ENCODE measurements at places on chromosomes 5 and 9. TPM values are rescaled to one million over a fixed set of nuclear protein-coding genes. Genes with fewer than 3 reads are reported as not detected.

Gene MCC
- 22.6 TPM for total RNA-seq

Gene NUTM2F
- not detected for total RNA-seq

Gene VDAC1
- 100 TPM for total RNA-seq

Gene CDK5RAP2
- total RNA-seq, result 93.7 TPM

Gene ELOVL7
- total RNA-seq, result 8.1 TPM

Gene POLR3G
- total RNA-seq, result 4.3 TPM

Gene ENTPD2
- not detected for total RNA-seq

Gene GPBP1
- 109 TPM for total RNA-seq

Gene PCDHGA8
- total RNA-seq, result 2.6 TPM

Gene ZNF354C
- total RNA-seq, result 6.3 TPM

Gene CTXN3
- total RNA-seq, result not detected

Gene CKMT2
- 2.3 TPM for total RNA-seq

Gene PLAC8L1
- total RNA-seq, result not detected

Gene GPR151
- total RNA-seq, result not detected

Gene DBH
- total RNA-seq, result 0.57 TPM

Gene MYO10
- 43.7 TPM for total RNA-seq

Gene PCDHGB2
- total RNA-seq, result 4.4 TPM

Gene TAF11L14
- not detected for total RNA-seq

Gene WDR36
- total RNA-seq, result 36.1 TPM

Gene FYB1
- total RNA-seq, result 192 TPM

Gene DMGDH
- total RNA-seq, result 1.4 TPM

Gene IL5
- total RNA-seq, result not detected

Gene EQTN
- total RNA-seq, result 0.56 TPM

Gene PCDHGB3
- 4.6 TPM for total RNA-seq

Gene ROPN1L
- total RNA-seq, result 15.7 TPM

Gene PCDHA8
- 0.33 TPM for total RNA-seq

Gene ADCY2
- 1.5 TPM for total RNA-seq

Gene EPB41L4B
- total RNA-seq, result 0.43 TPM

Gene CDKN2A
- 2.3 TPM for total RNA-seq

Gene NPR3
- total RNA-seq, result 8.4 TPM

Gene MAMDC4
- 11.1 TPM for total RNA-seq

Gene SLC31A1
- total RNA-seq, result 19.3 TPM

Gene OR1J2
- not detected for total RNA-seq

Gene NMUR2
- total RNA-seq, result not detected

Gene GADD45G
- total RNA-seq, result 3.6 TPM

Gene SLCO4C1
- 6.6 TPM for total RNA-seq

Gene TYRP1
- total RNA-seq, result not detected

Gene TOPORS
- total RNA-seq, result 28.7 TPM

Gene CRB2
- total RNA-seq, result 2.3 TPM

Gene KCTD16
- 0.20 TPM for total RNA-seq

Gene NIPBL
- 82.1 TPM for total RNA-seq

Gene TIFAB
- total RNA-seq, result 0.85 TPM

Gene IDNK
- 8.4 TPM for total RNA-seq

Gene SARDH
- total RNA-seq, result 3.2 TPM

Gene TRAF2
- 49.7 TPM for total RNA-seq

Gene ERAP2
- 33.2 TPM for total RNA-seq

Gene DNAI1
- not detected for total RNA-seq

Gene ADAMTS13
- 1.2 TPM for total RNA-seq

Data from spleen (tissue), 13 donors.